ENCODE measurements at places on chromosomes 7 and 10.

DNA sequence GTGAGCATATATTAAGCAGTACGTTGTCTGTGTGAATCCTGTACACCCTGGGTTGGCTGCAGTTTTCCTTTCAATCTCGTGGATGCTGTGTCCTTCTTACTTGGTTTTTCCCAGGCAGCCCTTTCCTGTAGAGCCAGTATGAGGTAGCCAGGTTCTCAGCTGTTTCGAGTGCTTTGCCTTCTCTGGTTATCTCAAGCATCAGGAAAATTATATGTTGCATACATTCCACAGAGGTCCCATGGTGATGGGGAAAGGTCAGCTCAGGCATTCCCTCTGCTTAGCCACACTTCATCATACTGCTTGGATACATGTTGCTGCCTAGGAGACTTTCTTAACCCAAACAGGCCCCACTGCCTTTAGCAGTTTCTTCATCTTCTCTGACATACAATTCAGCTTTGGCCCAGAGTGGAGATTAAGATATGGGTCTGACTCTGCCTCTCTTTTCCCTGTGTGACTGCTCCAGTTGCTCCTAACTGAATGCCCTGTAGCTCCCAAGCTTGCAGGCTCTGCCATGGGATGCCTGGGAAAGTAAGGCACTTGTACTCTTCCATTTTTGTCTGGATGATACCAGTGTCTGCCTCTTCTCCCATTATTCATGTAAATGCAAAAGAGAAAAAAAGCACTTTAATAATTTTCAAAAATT lies 11.3 kb downstream of the GNAI1 start:
- no peak for DNase-seq

DNA sequence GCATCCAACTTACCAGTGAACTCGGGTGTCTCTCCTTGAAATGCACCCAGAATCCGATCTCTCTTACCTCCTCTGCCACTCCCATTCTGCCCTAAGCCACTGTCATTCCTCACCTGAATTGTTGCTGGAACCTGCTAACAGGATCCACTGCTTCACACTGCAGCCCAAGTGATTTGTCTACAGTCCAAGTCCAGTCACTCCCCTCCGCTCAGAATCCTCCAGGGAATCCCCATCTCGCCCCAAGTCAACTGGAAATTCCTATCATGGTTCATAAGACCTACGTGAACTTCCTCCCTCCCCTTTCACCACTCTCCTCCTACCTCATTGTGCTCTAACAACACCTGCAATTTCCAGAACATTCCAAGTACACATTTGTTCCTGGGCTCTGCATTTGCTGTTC lies 91.3 kb downstream of the SCRN1 start:
- DNase-seq = no peak

DNA sequence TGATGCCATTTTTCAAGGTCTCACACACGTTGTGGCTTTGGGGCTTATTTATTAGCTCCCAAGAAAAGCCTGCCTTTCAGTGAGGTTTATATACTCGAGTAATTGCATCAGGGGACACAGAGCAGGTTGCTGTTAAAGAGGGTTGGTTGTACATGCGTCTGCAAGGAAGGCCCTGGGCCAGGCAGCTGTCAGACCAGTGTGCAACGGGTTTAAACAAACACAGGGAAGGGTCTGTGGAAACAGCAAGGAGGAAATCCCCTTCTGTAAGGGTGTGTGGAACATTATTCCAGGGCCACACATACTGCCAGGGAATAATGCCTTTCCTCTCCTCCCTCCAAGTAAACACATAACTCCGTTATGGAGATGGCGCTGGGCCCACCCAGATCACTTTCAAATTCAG lies 1.7 kb upstream of the CHST15 start:
- no peak for DNase-seq

DNA sequence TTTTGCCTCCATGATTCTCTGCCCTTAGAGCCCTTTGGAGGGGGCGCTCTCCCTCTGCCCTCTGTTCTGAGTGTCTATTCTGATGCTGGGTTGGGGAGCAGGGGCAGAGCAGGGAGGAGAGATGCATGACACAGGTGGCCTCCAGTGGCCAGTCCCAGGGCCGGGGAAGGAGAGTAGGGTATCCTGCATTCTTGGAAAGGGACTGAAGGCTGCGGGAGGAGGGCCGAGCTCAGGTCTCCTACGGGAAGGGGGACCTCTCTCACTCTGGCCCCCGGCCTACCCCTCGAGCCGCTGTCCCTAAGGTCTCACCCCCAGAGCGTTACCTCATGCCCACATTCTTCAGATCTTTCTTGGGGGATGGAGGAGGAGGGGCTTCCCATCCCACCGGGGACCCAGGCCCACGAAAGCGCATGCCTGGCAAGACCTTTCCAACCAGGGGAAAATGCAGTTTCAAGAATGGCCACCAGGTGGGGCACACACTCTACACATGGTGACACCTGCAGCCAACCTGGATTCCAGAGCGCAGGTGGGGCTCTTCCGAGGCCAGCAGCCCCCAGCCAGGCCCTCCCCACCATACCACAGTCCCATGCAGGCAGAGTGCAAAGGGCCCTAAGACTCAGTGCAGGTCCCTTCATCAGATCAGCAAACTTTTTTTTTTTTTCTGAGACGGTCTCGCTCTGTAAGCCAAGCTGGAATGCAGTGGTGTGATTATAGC lies 86.4 kb downstream of the MYL10 start:
- peak; percentile 38 for DNase-seq

GRCh38 chr7:91357901-91358300 lies 93.7 kb downstream of the FZD1 start:
- DNase-seq = no peak

GRCh38 chr7:6242561-6242960 lies 29.9 kb downstream of the CYTH3 start:
- no peak for DNase-seq

GRCh38 chr10:96380821-96381220 lies 22.0 kb upstream of the OPALIN start:
- no peak for DNase-seq

DNA sequence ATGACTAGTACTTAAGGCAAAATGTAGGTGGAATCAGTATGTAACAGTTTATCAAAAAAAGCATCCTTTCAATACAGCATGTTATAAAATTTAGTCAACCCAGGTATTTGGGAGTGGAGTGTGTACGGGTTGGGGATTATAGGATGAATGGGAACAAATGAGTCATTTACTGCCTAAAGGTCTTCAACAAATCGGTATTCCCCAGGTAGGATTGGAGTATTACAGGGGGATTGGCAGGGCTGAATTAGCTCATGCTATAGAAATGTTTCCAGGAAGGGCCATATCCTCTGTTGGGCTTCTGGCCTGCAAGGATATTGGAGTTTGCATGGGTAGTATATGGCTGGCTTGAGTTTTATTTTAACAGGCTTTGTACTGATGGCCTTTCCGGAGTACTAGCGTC lies 723.7 kb downstream of the SORCS1 start:
- no peak for DNase-seq
